Neural crest cell (in vitro differentiated cells): ENCODE measurements at places on chromosomes 6 and 20.

- no peak for DNase-seq
Measured at GRCh38 chr20:44856442-44856841, 29.1 kb upstream of the YWHAB start.

GRCh38 chr6:259901-260508 lies 32.3 kb upstream of the DUSP22 start:
- no peak for DNase-seq

GRCh38 chr20:63176427-63177133 lies 39.4 kb downstream of the YTHDF1 start:
- DNase-seq: peak; percentile 35

DNA sequence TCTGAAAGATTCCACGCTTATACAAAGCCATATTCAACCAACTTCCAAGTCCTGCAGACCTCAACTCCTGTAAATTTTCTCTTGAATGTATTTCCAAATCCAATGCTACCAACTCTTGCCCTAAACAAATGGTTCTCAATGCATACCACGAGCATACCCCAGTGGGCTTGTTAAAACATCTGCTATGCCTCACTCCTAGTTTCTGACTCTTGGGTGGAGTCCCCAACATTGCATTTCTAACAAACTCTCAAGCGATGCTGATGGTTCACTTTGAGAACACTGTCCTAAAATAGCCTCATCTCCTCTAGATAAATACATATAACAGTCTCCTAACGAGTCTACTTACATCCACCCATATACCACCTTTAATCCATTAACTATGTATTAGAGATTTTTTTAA lies 7.3 kb downstream of the HBS1L start:
- DNase-seq: no peak

DNA sequence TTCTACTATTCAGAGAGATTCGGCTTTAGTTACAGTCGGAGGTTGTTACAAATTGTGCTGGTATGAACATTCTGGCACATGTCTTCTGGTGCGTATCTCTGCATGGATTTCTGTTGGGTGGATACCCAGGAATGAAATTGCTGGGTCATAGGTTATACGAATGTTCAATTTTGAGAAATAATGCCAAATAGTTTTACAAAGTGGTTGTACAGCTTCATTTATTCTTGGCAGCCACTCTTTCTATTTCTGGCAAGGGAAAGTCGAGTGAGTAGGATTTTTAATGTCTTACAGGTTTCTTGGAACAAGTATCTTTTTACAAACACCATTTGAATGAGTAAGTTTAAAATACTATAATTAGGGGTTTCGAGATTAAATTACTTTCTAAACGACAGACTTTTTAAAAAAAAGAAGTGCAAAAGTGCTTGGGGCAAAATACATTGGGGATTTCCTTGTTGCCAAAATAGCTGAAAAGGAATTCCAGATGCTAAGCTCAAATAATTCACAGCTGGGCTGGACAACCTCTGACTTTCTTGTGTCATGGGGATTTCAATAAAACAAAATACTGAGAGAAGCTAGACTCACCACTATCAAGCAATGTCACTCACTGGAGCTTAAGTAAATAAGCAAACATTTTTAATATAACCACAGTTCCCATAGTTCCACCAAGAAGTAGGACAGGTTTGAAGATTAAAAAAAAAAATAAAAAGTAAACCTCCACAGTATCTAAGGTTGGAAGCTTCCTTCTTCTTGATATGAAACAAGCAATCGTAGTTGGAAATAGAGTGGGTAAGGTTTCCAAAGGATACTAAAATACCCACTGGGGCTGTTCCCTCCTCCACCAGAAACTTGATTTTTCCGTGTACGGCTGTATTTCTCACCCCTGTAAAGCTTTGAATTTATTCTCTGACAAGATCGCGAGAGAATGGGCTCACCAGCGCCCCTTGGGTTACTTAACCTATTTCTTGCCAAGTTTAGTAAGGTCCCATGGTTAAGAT lies 21.6 kb upstream of the GFOD1 start:
- no peak for DNase-seq

GRCh38 chr20:45341579-45341938 lies 6.7 kb downstream of the SDC4 start:
- DNase-seq: no peak

DNA sequence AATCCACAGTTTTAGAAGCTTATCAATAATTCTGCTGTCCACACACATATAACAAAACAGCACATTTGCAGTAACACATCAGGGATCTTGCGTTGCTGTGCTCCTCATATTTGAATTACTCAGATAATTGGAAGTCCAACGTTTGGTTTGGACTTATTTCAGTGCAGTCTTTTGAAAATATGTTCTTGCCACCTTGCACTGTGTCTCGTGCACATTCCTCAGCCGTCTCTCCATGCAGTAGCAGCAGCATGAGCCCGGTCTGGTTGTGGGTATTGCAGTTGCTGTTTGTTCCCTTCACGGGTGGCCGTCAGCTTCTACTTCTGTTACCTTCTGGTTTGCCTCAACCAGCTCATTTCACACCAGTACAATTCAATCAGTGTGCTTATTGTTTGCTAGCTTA lies 215.5 kb downstream of the SLC24A3 start:
- no peak for DNase-seq

DNA sequence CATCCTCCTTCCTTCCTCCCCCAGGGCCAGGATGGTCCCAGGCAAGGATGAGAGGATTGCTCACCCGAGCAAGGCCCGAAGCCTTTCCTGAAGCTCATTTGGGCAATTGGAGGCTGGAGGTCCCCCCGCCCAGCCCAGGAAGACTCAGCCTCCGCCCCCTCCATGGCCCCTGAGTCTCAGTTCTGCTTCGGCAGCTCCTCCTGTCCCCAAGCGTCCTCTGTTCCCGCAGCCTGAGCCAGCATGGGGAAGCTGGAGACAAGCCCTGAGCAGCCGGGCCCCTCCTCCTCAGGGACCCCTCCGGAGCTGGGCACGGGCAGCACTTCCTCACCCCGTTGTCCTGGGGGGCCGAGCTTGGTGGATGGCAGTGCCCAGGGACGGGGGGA lies 26.0 kb downstream of the SLC17A9 start:
- no peak for DNase-seq

DNA sequence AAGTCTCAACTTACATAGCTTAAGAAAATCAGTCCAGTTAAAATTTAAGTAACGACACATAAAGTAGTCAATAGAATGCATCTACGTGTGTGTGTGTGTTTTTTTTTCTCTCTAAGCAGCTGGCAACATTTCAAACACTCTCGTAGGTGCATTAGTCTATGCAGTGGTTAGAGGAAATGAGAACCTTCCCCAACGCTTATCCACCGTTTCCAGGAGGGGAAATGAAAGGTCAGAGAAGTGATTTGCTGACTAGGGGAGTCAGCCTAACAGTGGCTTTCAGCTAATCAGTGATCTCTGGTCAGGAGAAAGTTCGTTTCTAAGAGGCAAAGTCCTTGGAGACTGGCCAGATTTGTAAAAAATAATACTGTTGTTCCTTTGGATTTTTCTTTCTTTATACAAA lies 806.6 kb downstream of the C6orf118 start:
- no peak for DNase-seq

DNA sequence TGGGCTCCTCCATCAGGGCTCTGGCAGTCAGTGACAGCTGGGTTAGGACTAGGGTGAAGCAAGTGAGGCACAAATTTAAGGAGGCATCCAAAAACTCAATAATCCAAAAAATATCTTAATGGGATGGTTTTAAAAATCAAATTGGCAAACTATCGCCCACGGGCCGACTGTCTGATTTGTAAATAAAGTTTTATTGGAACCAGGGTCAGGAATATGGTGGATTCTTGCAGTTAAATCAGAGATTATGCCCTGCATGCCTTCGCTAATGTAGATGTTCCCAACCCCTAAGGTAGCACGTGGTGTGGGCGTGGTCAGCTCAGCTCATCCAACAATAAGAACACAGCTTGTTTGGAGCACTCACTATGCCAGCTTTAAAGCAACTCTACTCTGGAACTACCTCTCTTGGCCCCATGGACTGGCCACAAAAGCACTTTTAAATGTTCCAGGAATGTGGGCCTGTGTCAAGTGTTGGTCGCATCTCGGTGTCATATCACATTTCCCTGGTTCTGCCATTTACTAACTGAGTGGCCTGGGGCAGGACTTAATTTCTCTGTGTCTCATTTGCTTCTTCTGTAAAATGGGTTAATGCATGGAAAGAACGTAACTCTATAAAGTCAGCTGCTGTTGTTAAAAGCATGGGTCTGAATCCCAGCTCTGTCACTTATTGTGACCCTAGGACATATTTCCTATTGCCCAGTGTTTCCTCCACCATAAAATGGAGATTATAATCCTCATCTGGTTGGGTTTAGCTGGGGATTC lies 7.0 kb downstream of the TP53RK start:
- no peak for DNase-seq

GRCh38 chr6:122040261-122040660 lies 359.2 kb upstream of the HSF2 start:
- no peak for DNase-seq

- no peak for DNase-seq
Measured at GRCh38 chr6:151590742-151591141, 96.9 kb downstream of the CCDC170 start.

GRCh38 chr6:149020319-149020718 lies 273.5 kb downstream of the UST start:
- DNase-seq: no peak

GRCh38 chr6:3523271-3523670 lies 66.4 kb upstream of the SLC22A23 start:
- no peak for DNase-seq

DNA sequence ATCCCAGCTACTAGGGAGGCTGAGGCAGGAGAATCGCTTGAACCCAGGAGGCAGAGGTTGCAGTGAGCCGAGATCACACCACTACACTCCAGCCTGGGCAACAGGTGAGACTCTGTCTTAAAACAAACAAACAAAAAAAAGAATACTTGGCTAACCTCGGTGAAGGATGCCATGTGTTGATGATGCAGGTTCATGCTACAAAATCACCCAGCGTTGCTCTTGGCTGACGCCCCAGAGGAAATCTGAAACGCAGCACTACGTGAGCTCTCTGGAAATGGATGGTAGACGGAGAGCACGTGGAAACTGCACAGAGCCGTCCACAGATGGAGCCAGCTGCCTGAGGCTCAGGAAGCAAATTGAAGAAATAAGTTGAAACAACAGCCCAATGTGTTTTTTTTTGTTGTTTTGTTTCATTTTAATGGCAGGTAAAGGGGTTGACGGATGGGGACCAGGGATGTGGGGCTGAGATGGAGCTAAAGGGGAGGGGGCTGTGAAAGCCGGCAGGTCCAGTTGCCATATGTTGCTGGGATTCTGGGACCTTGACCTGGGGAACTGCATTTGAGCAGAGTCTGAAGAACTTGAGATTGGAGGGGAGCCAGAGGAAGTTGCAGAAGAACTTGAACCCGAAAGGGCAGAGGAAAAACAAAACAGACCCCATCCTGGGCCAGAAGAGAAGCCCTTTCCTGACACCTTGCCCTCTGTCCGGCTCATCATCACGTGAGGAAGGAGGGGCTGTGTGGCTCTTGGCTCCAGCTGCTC lies 12.8 kb upstream of the MANBAL start:
- no peak for DNase-seq

GRCh38 chr20:41738604-41739206 lies 120.5 kb upstream of the CHD6 start:
- DNase-seq: peak; percentile 62

- no peak for DNase-seq
Measured at GRCh38 chr6:55449225-55449624, 122.0 kb downstream of the GFRAL start.

GRCh38 chr6:96948631-96949030 lies 24.1 kb downstream of the KLHL32 start:
- DNase-seq: no peak

- no peak for DNase-seq
Measured at GRCh38 chr6:52076791-52077179, 10.6 kb downstream of the PKHD1 start.

DNA sequence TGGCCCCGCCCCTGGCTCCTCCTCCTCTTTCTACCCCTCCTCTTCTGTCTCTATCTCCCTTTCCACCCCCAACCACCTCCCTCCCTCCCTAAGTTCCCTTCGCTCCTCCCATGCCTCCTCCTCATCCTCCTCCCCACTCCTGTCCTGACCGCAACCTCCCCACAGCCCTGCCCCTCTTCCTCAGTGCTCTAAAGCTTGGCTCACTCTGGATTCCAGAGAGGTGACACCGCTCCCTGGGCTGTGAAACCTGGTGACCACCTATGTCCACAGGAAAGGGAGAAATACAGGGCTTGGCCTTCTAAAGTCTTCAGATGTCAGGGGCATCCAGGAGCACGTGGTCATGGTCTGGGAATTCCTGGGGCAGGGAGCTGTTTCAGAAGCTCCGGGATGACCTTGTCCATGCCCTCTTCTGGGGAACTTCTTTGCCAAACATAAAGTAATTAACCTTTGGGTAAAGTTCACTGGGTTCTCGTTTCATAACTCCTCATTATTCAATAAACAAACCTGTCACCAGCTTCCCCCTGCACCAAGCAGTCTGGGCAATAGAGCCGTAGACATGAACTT lies 345 bp upstream of the CST5 start:
- DNase-seq: no peak

DNA sequence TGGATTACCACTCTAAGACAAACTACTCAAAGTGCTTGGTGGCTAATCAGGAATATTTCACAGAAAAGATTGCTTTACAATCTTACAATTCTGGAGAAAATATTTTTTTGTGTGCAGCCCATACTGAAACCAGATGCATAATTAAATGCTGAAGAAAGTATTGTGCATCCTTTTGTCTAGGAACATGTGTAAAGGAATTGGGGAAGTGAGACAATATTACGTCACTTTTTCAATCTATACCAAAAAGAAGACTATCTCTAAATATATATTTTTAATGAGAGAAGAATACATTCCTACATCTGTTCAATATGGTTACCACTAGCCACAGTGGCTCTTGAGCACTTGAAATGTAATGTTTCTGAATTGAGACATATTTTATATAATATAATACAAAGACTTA lies 992.5 kb upstream of the ADGRB3 start:
- no peak for DNase-seq

- no peak for DNase-seq
Measured at GRCh38 chr20:35561671-35562070, 19.8 kb downstream of the ERGIC3 start.

- no peak for DNase-seq
Measured at GRCh38 chr6:134508862-134509498, 191.1 kb upstream of the SGK1 start.

- DNase-seq: peak; percentile 49
Measured at GRCh38 chr6:151391471-151392413, at the start of gene ZBTB2. TSS of gene ZBTB2 (minus strand) at chr6:151391559. CDS start at chr6:151373637, 17,922 bp downstream.

GRCh38 chr6:151381722-151382121 lies 9.6 kb downstream of the ZBTB2 start:
- DNase-seq: no peak

- DNase-seq: no peak
Measured at GRCh38 chr6:159728531-159728964, 1.2 kb downstream of the WTAP start.
